T47D (cell line): ENCODE measurements at places on chromosomes 6 and 20.

DNA sequence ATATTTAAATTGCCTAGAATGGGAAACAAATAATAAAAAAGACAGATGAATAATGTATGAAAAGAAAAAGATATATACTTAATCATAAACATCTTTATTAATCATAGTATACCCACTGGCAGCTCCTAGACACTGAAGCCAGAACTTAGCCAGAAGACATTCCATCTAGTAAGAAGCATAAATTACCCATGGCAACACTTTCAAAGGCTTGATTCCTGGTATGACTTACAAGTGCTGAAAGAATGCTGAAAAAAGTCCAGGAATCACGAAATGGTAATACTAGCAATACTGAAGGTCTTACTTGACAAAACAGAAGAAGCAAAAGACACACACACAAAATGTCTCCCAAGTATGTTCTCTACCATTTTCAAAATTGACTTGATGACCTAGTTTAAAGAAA is 38.0 kb downstream of the RWDD2A start:
- no peak for DNase-seq

DNA sequence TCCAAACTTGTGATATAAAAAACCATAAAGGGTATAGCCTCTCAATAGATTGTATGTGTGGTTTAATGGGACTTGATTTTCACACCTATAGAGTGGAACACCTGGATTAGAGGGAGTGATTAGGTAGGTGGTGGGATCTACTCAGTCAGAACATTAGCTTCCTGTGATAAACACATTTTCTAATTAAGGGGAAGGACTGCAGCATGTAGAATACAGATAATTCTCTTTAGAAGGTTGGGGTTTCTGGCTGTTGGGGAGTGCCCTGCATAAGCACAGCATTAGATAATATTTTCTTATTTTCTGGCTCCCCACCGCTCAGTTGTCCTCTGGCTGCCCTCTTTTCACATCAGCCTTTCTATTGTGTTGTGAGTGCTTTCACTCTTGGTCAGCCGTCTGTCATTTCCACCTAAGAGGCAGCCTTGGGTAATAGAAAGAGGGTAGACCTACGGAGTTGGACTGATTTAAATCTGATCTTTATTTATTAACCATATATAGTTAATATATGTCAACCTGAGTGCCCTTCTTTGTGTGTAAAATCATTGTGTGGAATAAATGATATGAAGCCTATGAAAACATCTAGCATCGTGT is 8.0 kb downstream of the CSE1L start:
- no peak for DNase-seq

DNA sequence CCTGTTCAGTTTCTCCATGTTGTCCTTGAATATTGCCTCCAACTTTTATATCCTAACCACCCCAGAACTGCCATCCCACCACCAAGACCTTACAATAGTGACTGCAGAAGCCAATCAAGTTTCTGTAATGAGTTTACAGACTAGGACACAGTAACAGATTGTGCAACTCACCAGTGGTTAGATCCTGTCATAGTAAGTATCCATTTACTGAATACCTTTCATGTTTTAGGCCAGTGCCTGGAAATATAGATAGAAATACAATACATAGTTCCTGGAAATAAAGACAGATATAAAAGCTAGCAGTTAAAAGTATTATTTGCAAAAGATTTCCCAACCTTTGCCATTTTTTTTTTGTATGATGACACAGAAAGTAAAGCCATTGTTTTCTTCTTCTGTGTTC is 471.8 kb upstream of the BTBD3 start:
- no peak for DNase-seq

DNA sequence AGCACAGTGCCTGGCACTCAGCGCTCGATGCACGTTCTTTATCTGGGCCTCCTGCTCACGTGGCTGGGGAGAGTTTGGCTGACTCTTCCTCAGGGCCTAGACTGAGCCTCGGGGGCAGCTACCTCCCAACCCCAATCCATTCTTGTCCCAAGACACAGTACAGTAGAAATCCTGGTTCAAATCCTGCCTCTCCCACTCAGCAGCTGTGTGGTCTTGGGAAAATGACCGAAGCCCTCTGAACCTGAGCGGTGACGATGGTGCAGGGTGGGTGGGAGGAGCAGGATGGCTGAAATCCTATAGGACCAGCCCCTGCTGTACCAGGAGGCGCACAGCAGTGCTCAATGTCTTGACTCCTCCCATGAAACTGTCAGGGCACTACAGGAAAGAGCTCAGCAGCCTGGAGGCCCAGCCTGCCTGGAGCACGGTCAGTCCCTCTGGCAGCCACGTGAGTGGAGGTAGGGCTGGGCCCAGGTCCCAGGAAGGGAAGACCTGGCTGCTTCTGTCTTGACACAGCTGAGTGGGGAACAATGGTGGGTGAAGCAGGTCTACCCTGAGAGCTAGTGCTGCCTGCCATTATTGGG is 31.5 kb downstream of the PDRG1 start:
- no peak for DNase-seq

- DNase-seq = no peak
Observed at GRCh38 chr20:56765172-56766073, 136.3 kb downstream of the TFAP2C start.

DNA sequence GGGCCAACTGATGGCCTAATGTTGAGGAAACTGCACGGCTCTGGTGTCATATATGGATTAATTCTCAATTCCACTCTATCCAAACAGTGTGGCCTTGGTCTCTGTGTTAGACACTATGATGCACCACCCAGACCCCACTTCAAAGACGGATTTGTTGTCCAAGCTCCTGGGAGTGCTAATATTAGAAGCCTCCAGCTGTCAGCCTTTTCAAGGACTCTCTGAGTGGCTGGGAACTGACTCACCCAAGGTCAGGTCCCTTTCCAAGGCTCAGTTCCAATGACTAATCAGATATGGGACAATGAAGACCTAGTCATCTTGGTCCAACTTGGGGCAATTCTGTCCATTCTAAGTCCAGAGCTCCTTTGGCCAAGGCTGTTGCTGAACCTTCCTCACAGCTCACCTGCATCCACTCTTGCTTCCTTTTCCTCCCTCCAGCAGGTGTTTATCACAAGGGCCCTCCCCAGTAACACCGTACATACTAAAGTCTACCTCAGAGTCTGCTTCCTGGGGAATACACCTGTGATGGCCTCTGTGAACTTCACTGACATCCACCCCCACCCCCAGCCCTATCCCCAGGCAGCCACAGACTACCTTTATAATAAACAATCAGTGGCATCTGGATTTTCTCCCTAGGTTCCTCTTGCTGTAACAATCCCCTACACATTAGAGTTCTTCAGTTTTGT is 7.2 kb upstream of the IL20RA start:
- DNase-seq = no peak

DNA sequence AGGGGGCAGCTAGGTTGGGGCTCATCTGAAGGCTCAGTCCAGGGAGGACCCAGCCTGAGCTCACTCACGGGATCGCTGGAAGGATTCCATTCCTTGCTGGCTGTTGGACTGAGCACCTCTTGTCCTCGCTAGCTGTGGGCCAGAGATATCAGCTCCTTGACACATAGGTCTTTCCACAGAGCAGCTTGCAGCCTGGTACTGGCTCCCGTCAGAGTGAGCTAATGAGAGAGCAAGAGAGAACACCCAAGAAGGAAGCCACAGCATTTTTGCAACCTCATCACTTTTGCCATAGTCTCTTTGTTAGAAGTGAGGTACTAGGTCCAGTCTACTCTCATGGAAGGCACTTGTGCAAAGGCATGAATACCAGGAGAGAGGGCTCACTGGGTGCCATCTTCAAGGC is 179.9 kb downstream of the CDC5L start:
- no peak for DNase-seq

GRCh38 chr20:58670102-58670501 is 19.0 kb downstream of the STX16 start:
- no peak for DNase-seq

DNA sequence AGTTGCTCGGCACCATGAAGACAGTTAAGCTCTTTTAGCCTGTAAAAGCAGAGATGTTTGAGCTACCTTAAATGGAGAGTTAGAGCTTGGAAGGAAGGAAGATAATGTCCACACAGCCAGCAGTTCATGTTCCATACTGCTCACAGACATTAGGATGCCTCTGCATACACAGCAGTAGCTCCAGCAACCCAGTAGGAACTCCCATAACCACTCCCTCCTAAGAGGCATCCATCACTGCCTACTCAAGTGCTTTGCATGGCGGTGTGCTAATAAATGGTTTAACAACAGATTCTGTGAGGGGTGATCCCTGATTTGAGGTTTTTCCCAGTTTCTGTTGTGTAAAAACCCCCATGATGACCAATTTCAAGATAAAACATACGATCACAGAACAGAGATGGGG is 286.4 kb downstream of the HACE1 start:
- DNase-seq = no peak

- no peak for DNase-seq
Observed at GRCh38 chr20:63284083-63284440, 8.9 kb upstream of the COL20A1 start.

DNA sequence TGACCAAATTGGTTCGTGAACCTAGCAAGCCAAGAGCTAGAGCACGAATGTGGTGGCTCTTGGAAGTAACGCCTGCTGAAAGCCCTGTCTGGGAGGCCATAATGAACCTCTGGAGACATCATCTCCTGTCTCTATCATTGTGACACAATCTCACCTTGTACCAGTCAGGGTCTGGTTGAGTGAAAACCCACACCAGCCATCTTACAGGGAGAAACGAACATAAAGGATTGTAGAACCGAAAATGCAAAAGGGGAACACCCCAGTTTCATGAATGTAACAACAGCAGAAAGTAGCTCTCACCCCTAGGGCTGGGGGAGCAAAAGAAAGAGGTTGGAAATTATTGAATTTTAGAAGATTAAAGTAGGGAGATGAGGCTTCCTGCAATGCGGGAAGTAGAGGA is 50.9 kb upstream of the TAB2 start:
- no peak for DNase-seq
